MV-4-11 (cell line): ENCODE measurements at places on chromosomes 11 and 22.
A peak's percentile ranks its signal among the peaks of the same experiment; 100 is the strongest.

- no peak for DNase-seq
Measured at GRCh38 chr11:77100166-77101042, 2.2 kb upstream of the OMP start.

DNA sequence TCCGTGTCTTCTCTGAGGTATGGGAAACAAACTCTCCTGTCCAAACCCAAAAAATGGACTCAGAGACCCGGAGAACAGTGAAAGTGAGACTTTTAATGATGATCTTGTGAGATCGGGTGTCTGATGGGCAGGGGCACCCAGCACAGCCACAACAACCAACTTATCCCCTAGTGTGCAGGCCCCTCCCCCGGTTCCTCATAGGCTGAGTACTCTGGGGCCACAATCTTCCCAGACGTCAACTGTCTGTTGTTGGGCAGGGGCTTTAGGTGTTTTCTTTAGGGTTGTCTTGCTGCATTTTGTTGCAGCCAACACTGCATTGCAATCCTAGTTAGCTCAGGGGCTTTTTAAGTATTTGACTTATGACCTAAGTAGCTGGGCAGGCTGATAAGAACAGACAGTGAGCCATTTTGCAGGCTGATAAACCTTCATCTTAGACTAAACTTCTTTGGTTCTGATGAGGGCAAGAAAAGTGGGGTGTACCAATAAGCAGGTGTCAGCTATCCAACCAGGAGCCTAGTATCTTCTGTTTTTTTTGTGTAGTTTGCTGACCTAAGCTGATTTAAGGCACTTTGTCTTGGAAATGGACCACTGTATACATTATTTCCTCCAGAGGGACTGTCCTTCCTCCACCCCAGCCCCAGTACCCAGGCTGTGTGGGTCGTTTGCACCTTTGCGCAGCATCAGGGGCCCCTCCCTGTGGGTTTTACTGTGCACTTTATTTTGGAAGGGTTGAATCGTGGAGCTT is 1323.6 kb downstream of the TBC1D22A start:
- no peak for DNase-seq

DNA sequence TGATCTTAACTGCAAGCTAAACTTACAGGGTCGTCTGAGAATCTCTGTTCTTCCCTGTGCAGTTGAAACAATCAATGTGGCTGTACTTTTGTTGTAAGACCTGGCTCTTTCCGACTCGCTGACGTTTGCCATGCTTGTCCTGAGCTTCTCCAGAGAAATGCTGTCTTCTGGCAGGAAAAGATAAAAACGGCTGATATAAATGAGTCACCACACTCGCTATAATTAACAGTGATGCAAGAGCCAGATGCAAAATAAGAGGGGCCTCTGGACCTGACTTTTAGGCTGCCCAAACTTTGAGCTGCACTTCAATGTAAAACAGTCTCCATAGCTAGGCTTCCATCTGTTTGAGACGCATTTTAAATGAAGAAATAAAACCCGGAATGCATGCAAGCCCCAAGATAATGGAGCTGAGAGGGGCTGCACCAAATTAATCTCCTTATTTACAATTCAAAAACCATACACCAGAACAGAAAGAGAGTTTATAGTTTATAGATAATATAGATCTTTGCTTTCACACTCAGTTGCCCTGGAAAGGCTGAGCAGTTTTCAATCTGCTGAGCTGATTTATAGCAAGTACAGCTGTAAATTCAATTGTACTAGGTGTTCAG is 48.5 kb downstream of the WT1 start:
- no peak for DNase-seq

- DNase-seq: no peak
Measured at GRCh38 chr11:69140635-69141034, 15.1 kb upstream of the SMIM38 start.

DNA sequence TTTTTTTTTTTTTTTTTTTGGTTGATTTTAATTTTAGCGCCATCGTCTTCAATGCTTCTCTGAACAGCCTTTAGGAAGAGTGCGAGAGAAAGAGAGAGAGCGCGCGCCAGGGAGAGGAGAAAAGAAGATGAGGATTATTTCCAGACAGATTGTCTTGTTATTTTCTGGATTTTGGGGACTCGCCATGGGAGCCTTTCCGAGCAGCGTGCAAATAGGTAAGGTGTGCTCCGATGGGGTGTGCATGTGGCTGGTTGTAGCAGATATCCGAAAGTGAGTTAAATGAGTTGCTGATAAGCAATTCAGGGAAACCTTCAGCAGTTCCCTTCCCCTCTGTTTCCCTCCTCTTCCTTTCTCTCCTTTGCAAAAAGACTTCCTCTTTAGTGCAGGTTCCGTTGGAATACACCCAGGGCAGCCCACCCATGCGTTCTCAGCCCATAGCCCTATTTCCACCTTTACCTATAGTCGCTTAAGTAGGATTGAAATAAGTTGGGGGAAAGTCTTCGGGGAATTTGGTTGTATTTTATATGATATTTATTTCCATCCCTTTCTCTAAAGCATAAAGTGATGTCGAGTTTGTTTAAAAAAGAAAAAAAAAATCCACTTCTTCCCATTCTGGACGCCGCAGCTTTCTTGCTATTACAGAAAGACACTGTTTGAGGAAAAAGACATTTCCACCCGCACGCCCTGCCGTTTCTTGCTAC is 1.1 kb downstream of the GRIA4 start:
- DNase-seq: no peak

GRCh38 chr11:107196732-107197131 is 178.5 kb upstream of the GUCY1A2 start:
- no peak for DNase-seq

DNA sequence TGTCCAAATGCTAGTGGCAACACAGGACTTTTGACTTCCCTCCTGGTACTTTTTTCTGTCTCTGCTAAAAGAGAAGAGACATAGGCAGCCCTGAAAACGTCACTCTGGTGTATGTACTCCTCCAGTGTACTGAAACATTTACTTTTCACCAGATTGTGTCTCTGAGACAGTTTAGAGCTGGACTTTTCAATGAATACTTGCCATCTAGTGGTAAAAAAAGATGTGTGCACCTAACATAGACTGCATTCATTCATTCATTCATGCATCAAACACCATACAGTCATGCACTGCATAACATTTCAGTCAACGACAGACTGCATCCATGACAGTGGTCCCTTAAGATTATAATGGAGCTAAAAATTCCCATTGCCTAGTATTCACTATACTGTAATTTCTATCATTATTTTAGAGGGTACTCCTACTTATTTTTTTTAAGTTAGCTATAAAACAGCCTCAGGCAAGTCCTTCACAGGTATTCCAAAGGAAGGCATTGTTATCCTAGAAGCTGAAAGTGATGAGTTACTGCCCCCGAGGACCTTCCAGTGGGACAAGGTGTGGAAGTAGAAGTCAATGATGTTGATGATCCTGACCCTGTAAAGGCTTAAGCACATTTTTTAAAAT is 186.2 kb downstream of the SPON1 start:
- no peak for DNase-seq

GRCh38 chr11:34050581-34051348 is 766 bp upstream of the CAPRIN1 start:
- DNase-seq: no peak

GRCh38 chr11:61589961-61590360 is 9.1 kb upstream of the SYT7 start:
- DNase-seq: no peak

DNA sequence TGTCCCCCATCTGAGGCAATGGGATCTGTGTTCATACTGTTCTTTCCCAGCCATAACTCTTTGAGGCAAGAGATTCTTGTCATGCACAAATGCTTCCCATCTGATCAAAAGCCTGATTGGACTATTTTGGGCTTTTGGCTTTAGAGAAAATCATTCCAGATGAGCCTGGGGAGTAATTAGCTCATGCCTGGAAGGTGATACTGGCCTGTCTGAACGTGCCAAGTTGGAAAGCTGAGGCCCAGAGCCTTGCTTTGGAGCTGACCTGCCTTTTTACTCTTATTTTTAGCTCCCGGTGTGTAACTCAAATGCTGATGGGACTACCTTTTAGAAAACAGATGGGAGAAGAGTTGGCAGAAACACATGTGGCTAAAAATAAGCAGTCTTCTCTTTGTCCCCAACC is 105.0 kb downstream of the DBX1 start:
- no peak for DNase-seq

DNA sequence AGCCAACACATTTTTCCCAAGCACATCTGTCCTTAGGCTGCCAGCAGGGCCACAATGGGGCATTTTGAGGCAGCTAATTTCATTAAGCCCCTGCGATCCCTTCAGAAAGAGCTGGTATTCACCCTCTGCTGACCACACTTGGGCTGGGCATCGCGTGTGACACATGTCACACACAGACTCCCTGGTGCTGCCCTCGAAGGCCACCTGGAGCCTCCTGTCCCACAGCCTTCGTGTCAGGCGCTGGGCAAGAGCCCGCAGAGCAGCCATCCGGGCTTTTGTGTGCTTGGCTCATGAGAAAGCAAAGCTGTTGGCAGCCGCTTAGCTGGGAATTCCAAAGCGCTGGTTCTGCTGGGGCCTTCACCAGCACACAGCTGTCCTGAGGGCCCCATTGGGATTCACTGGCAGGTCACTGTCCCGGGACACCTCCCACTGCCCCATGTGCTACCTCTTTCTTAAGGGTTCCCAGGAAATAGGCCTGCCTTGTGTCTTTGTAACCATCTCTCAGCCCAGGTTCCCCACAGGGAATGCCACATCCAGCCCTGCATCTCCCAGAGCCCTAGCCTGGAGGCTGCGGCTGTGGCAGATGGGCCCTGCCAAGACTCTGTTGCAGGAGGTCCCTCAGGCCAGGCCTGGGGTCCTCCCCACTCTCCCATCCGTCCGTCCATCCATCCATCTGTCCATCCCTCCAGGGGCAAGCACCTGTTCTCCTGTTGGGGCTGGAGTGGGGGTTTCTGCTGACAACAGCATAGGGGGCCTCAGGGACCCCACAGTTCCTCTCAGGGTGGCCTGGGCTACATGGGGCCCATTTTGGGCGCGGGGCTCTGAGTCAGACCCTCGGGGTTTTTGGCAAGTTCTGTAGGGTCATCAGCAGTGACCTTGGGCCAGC is 4.9 kb downstream of the CLDN5 start:
- no peak for DNase-seq

GRCh38 chr11:65314501-65315203 is at the start of gene CDC42EP2:
Gene CDC42EP2 (plus strand): TSS chr11:65314866. CDS start chr11:65320899, 6,033 bp downstream.
- DNase-seq: peak; percentile 55

- DNase-seq: no peak
Measured at GRCh38 chr22:27278946-27279345, 522.6 kb downstream of the MN1 start.

DNA sequence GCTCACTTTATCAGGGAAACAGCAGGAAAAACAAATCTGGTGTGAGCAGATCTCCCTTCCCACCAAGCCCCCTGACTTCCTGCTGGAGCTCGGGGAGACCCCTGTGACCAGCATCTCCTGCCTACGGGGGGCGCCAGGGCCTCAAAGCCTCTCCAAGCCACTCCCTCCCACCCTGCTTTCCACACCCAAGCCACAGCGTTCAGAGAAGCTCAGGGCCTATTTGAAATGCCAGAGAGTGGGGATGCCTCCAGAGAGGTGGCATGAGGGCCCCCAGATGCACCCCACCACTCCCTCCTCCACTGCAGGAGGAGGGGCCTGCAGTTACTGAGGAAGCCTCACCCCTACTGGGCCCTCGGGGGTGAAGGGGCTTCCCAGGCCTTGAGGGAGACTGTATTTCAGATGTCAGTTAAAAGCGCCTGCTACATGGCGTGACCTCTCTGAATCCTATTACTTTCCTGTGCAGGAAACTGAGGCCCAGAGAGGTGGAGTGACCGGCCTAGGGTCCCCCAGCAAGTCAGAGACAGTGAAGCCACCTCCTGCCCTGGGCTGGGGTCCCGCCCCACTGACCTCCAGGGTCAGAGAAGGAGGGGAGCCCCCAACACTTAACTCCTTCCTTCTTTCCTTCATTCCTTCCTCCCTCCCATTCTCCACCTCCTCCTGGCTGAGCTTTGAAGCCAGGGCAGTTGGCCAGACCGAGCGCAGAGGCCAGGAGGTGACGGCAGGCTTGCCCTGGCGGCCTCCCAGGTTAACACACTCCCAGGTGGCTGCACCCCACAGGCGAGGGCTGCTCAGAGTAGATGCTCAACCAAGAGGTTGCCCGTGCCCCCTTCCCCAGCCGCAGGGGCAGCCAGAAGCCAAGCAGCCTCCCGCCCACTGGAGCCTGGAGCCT is 6.0 kb upstream of the CDKN1C start:
- DNase-seq: no peak

DNA sequence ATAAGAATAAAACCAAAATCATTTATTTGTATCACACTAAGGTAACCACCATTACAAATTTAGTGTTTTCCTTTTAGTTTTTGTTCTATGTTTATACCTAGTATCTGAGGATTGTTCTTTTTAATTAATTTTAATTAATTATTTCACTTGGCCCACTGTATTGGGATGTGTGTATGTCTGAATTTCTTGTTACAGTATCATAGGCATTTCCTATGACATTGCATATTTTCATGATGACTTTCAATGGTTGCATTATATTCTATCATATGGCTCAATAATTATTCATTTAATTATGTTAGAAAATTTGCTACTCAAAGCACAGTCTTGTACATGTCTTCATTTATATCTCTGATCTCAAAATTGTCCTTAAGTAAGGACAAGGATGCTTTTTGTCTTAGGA is 41.0 kb downstream of the C11orf71 start:
- no peak for DNase-seq

GRCh38 chr11:62393061-62393611 is 25.7 kb upstream of the SCGB1A1 start:
- DNase-seq: no peak

DNA sequence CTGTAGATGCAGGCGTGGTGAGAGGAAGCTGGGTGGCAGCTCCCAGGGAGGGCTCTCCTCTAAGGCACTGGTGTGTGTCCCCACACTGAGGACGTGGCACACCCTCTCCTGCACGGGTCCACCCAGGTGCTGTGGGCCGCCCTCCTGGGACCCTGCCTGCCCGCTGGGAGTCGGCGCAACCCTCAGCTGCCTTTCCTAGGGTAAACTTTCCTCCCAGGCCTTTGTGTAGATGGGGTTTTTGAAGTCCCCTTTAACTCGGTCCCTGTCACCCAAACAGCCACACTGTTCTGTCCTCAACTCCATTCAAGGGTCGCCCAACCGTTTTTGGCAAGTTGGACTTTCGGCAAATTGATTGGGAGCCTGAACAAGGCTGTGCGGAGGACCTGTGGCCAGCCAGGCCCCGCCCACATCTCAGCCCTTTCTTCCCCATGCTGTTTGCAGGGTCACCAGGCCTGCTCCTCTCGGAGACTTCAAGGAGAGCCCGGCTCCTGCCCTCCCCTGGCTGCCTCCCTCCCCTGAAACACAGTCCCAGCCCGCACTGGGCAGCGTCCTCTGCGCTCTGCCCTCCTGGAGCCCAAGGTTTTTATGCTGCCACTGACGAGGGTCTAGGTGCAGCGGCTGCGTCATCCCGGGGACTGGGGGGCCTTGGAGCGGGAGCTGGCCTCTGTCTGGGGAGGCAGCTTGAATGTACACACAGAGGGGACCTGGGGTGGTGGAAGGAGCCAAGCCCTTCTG is 1126.2 kb downstream of the BRD1 start:
- no peak for DNase-seq
